ENCODE measurements at places on chromosomes 4 and X.
A peak's percentile ranks its signal among the peaks of the same experiment; 100 is the strongest.

DNA sequence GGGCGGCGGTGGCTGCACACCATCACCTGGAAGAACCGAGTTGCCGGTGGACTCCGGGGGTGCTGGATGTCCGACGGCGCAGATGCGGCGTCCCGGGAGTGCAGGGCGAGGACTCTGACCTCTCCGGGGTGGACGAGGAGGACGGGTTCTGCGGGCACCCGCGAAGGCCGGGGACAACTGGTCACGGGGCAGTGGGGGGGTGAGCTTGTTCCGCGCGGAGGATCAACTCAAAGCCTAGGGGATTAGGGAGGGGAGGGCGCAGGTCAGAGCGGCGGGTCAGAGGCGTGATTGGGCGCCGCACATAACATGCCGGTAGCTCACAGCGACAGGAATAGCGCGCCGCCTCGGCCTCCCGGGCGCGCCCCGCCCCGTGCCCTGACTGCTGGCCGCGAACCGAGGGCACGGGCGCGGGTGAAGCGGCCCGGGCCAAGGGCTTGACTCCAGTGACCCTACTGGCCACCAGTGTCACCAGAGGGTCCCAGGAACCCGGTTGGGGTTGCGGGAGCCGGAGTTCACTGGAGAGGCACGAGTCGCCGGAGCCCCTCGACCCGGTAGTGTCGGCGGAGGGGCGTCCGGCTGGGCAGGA is at the start of gene KLHL34:
KLHL34 (minus strand) TSS at position 179 of the 586 bp plus-strand sequence. CDS start 542 bp downstream, outside the sequence.
- no peak for DNase-seq

DNA sequence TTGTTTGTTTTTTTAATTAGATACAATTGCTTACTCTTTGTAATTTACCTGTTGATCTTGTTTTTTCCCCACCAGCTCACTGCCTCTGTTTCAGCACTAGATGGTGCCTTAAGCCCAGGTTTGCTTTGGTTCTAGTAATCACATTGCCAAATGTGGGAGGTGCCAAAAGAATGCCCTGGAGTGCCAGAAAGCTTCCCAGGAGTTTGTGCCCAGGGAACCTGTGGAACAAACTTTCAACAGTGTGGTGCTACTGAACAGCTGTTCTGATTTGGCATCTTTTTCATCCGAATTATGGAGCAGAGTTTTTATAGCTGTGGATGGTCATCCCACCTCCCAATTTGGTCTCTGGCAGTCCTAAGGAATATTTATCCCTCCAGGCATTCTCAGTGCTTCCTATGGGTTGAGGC is 1000.7 kb downstream of the STIM2 start:
- DNase-seq = no peak

- no peak for DNase-seq
Measured at GRCh38 chrX:53279296-53280237, 1.8 kb downstream of the IQSEC2 start.

GRCh38 chr4:120865985-120866384 is 56.5 kb downstream of the PRDM5 start:
- DNase-seq = no peak

DNA sequence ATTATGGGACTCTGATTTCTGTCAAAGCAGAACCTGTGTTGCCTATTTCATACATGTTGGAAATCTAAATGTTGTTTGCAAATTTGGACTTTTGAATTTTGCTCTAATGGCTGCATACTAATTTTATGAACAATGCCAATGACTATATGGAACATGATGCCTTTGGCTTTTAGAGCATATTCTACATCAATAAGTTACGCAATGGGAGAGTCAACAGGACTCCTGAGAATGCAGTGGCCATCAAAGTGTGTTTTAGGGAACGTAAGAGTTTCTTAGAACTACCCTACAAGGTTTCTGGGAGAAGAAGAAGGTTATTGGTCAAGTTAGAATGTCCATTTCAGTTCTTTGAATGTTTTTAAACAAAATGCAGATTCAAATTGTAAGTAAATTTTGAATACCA is 76.1 kb downstream of the SLIT2 start:
- DNase-seq = no peak

GRCh38 chr4:4655901-4656300 is 114.1 kb upstream of the STX18 start:
- peak; percentile 24 for DNase-seq

GRCh38 chr4:104425948-104426347 is 68.7 kb downstream of the CXXC4 start:
- no peak for DNase-seq

DNA sequence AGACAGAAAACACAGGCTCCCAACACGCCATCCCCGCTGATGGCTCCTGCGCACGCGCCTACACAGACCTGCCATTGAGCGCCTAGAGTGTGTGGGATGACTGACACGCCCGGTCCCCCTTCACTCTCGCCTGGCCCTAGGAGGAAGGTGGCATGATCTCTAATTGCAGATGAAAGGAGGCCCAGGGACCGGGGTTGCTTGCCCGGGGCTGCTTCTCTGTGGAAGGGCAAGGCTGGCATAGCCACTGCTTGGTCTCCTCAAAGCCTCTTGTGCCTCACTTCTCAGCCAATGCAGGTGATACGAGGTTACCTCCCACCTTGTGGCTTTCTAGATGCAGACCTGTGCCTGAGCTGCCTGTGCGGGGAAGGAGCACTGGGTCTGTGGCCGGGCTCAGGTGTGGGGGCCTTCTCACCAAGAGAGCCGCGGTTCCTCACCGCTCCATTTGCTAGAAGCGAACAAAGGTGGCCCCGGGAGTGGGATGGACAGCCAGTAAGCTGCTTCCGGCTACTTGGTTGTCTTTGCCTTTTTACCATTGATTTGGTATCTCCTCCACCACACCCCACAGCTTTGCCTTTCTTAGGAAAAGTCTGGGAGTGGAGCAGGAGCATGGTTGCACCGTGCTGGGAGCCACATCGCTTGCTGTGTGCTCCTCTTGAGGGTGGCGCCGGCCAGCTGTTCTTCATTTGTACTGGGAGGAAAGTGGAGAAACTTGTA is 47.0 kb downstream of the TBC1D14 start:
- no peak for DNase-seq

GRCh38 chr4:32830160-32830559 is 2110.0 kb downstream of the PCDH7 start:
- DNase-seq = no peak

DNA sequence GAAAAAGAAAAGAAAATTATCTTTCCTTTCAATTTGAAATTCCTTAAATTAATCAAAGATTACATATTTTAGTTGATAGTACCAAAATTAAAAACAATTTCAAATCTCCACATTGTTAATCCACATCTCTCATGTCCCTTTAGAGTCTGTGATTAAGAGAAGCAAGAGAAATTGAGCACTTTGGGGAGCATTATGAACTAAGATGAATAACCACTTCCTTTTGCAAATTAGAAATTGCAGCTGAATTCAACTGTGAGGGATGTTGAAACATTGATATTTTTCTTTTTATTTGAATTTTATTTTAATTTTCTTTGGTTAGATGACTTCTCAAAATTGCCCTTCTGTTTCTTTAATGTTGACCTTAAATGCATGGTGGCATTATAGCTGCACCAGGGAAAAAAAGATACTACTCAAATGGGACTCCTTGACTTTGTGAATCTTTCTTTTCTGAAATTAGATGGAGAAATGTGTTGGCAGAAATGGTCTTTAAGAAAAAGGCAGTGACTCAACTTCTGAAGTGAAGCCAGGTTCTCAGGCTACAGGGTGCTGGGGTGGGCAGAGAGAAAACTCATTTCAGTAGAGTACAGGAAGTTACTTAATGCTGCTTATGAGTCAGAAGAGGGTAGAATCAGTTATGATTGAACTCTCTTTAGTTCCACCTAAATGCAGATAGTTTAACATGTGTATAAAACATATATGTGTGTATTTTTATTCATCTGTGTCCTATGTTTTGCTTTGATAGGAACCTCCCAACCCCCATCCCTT is 92.0 kb upstream of the TNIP3 start:
- DNase-seq = peak; percentile 78

GRCh38 chrX:16601885-16602284 is 48.1 kb upstream of the S100G start:
- no peak for DNase-seq
